Naive thymus-derived CD4-positive, alpha-beta T cell (primary cell): ENCODE measurements at places on chromosomes 11 and 22. TPM values are rescaled to one million over a fixed set of nuclear protein-coding genes. Genes with fewer than 3 reads are reported as not detected.

PKDREJ gene
- total RNA-seq, result not detected

OR2AG2 gene
- total RNA-seq, result not detected

GRCh38 chr11:134277183-134278001 is 1.2 kb downstream of the GLB1L3 start:
- DNase-seq, result no peak

MAPK8IP2 gene
- total RNA-seq, result 0.30 TPM

- no peak for DNase-seq
These were observed 64.7 kb upstream of the TOP3B start for GRCh38 chr22:22047266-22047665.

DNA sequence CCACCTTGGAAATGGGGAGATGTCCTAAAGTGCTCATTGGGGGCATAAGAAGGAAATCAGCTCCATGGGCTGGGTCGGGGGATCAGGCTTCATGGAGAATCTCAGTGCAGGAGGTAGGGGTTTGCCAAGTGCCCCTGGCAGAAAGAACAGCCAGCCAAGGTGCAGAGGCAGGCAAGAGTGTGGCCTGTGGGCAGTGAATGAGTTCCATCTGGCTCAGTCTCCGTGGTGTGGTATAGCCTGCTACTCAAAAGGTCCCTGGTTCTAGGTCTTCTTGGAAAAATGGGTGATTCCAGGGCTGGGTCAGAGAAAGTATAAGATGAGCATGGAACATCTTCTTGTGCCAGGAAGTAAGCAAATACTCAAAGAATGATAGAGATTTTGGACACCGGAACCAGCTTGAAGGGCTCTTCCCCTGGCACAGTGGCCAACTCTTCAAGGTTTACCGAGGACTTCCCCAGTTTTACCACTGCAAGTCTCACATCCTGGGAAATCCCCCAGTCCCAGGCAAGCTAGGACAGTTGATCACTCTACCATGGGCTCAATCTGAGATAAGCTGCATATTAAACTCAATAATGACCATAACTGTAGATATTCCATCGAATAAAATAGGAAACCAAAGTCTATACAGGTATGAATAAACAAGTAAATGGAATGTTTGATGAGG is 10.6 kb upstream of the ARAP1 start:
- DNase-seq, result no peak
